Activated T-cell treated with anti-CD3 and anti-CD28 coated beads, Interleukin-2, amount 50 U/mL, for 48 hours (primary cell): ENCODE measurements at places on chromosomes 5 and 9.

DNA sequence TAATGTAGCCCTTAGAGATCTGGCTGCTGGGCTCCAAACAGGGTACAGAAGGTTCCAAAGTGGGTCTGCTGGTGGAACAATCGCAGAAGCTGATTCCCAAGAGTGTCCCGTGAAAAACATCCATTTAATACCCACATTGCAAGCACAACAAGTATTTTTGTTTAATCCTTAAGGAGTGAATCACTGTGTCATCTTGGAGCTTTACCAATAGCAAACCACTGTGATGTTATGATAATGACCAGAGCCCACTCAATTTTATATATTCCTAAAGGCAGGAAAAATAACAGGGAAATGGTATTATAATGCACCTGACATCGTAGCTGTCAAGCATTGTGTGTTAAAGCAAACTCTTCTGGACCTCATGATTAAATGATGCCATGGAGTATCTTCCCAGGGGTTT lies 291.9 kb downstream of the FBXL7 start:
- DNase-seq: no peak

DNA sequence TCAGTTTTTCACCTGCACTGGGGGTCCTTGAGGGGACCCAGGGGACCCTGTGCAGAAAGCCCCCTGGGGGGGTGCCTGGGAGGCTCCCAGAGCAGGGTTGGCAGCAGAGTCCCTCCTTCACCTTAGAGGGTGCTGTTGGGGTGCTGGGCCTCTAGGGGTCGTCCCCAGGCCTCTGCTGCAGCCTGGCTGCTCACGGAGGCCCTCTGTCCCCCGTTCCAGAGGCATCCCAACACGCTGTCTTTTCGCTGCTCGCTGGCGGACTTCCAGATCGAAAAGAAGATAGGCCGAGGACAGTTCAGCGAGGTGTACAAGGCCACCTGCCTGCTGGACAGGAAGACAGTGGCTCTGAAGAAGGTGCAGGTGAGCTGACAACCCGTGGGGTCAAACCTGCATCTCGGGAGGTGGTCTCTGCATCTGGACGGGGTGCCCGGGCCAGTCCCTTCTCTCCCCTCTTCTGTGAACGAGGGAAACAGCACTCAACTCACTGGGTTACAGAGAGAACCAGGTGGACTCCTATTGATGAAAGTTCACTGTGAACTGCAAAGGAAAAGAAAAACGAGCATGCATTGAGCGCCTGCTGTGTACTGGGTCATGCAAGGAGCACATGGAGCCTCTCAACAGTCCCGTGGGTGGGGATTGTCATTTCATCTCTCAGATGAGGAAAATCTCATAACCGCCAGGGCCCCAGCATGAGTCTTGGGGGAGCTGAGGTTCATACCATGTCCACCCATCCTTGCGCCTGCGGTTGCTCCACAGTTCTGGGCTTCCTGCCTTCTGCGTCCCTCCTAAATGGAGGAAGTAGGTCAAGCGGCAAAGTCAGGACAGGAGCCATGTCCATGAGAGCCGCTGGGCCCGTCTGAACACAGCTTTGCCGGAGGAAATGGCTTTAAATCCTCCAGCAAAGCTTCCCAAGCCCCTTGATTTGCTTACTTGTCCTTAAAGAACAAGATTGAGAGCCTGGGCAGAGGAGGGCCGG lies 54.8 kb downstream of the NEK6 start:
- no peak for DNase-seq

- DNase-seq: no peak
These were observed 57.1 kb upstream of the NMUR2 start for GRCh38 chr5:152462021-152462721.

- DNase-seq: no peak
These were observed 255.3 kb upstream of the SMARCA2 start for GRCh38 chr9:1759771-1760300.

GRCh38 chr9:136693490-136694162 lies 6.4 kb upstream of the AGPAT2 start:
- peak; percentile 46 for DNase-seq

GRCh38 chr5:149424371-149425315 lies 45.6 kb upstream of the IL17B start:
- DNase-seq: no peak

- DNase-seq: no peak
These were observed 1.6 kb downstream of the NINJ1 start for GRCh38 chr9:93132287-93132927.

GRCh38 chr5:1103505-1104326 lies 8.1 kb downstream of the SLC12A7 start:
- peak; percentile 45 for DNase-seq

DNA sequence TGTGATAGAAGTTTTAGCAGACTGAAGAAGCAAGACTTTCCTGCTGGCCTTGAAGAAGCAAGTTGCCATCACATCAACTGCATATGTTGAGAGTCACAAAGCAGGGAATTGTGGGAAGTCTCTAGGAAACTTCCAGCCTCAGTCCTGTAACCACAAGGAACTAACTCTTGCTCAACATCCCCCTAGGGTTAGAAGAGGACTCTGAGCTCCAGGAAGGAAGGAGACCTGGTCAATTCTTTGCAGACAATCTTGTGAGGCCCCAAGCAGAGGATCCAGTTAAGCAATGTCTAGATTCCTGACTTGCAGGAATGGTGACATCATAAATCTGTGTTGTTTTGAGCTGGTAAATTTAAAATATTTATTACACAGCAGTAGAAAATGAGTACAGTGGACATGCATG lies 18.6 kb upstream of the ZNF366 start:
- DNase-seq: no peak

DNA sequence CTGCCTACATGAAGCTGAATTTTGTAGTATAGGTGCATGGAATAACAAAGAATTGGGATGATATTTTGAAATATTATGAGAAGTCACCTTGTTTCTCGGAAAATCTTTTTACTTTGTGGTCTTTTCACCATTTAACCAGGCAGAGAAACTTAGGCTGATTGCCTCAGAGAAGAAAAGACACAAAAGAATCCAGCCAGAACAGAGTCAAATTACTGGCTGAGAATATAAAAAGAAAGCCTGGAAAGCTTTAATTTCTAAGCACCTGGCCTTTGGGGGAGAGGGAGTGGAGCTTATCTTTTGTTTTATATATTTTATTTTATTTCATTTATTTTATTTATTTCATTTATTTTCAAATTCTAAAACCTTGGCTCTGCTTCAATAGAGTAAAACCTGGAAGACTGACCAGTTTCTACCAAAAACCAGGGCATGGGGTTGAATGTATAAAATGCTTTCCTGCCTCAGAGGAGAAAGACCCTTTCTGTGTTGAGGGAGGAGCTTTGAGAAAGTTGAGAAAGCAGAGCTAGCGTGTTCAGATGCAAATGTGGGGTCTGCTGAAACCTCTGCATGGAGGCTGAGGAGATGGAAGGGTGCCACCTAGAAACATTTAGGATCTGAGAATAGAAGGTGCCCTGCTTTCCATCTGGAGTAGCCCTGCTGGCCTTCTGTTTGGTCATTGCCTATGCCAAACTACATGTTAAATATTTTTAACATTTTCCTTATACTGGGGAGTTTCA lies 81.6 kb downstream of the NREP start:
- DNase-seq: no peak

GRCh38 chr9:125411171-125411756 lies 149.6 kb downstream of the GAPVD1 start:
- no peak for DNase-seq

DNA sequence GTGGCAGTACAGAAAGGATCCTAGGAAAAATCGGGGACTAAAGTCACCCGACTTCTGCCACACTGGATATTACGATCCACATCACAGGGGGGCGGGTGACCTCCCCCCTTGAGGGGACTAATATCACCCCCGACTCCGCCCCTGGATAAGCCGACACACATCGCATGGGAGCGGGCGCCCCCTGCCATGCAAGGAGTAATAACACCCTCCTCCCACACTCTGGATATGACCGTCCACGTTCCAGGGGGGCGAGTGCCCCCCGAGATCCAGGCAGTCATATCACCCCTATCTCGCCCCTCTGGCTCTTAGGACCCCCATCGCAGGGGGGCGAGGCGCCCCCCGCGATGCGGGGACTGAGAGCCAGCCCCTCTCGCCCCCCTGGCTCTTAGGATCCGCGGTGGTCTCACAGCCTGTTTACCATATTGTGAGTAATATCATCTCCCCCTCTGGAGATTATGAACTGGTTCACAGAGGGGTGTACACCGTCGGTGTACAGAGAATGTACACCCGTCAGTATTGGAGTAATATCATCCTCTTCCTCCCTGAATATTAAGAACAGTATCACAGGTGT lies 423.0 kb downstream of the DIRAS2 start:
- peak; percentile 45 for DNase-seq

DNA sequence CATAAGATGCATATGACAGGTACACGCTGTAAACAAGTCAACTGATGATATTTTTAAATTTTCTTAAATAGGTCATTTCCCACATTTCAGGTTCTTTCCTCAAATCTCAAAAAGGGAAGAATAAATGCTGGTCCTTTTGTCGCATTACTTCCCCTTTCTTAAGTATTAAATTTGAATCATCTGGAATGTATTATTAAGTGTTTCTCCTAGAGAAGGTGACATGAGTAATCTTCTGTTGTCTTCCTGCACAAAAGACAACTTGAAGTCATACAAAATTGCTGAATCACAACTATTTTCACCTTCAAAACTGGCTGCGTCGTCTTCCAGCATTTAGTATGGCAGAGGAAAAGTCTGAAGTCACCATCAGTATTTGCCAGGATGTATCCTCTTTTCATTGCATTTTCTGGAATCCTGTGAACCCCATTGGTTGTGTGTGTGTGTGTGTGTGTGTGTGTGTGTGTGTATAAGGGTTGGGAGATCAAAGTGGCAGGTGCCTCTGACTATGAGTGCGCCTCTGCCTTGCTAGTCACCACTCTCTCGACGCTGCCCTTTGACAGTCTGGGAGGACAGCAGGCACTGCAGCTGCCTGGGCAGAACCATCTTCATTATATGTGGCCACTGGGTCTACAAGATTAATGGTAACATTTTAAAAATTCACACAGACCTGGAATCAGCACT lies 86.9 kb downstream of the MVB12B start:
- DNase-seq: no peak

- DNase-seq: no peak
These were observed 16.9 kb upstream of the LECT2 start for GRCh38 chr5:135971701-135972100.
